ENCODE measurements at places on chromosomes 12 and 14.

GRCh38 chr12:182381-182892, 31.5 kb downstream of the SLC6A12 start:
- DNase-seq: peak; percentile 41

GRCh38 chr12:104279164-104279563, 24.4 kb upstream of the EID3 start:
- DNase-seq: no peak

- DNase-seq: no peak
Measured at GRCh38 chr12:83985084-83985483, 927.5 kb downstream of the SLC6A15 start.

DNA sequence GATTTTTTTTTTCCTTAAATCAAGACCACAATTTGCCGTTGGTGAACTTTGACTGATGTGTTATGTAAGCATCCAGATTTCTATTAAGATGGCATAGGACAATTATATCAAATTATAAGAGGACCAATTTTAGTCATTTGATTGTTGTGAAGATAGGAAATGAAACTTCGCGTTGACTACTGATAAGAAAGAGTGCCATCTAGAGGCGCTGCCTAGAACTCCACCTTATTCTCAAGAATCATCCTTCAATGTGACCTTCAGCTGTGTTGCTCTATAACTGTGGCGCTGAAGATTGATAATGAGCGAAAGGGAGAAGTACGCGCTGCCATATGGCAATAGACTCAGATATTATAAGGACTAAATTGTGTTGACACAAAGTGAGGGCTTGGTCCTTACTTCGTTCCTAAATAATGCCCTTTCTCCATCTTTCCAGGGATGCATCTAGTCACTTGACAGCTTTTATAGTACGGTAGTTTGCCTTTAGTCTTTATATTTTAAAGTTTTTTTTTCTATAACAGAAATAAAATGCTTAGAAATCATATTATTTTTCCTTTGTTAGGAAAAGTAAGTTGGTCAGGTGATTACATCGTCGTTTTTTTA, 350.8 kb upstream of the STXBP6 start:
- DNase-seq: peak; percentile 74

DNA sequence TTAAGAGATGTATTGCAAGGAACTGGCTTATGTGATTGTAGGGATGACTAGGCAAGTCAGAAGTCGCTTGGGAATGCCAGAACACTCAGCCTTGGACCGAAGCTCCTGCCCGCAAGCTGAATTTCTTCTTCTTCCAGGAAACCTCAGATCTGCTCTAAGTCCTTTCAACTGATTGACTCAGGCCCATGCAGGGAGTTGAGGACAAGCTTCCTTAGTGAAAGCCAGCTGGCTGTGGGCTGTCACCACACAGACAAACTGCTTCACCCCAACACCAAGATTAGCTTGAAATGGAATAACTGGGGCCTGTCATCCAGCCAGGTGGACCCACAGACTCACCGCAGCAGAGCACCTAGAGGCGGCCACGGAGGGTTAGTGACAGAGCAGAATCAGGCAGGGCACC, 24.7 kb downstream of the BDKRB2 start:
- DNase-seq: no peak

- DNase-seq: no peak
Measured at GRCh38 chr14:49297102-49297501, 289.1 kb downstream of the RPS29 start.

- DNase-seq: no peak
Measured at GRCh38 chr14:74211945-74212580, 27.2 kb upstream of the VSX2 start.

GRCh38 chr14:55607386-55607785, 27.4 kb downstream of the KTN1 start:
- no peak for DNase-seq

DNA sequence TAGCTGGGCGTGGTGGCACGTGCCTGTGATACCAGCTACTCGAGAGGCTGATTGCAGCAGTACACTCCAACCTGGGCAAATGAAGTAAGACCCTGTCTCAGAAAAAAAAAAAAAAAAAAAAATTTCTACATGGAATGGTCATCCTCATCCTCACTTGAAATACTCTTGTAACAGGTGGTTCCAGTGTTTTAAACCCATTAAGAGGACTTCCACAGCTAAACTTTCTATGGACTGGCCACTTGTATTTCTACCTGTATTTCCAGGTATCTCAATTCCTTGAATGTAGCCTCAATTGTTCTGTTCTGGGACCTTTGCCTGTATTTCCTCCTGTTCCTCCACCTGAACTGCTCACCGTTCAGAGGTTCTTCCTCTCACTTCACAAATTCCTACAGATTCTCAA, 11.8 kb upstream of the PHLDA1 start:
- no peak for DNase-seq

DNA sequence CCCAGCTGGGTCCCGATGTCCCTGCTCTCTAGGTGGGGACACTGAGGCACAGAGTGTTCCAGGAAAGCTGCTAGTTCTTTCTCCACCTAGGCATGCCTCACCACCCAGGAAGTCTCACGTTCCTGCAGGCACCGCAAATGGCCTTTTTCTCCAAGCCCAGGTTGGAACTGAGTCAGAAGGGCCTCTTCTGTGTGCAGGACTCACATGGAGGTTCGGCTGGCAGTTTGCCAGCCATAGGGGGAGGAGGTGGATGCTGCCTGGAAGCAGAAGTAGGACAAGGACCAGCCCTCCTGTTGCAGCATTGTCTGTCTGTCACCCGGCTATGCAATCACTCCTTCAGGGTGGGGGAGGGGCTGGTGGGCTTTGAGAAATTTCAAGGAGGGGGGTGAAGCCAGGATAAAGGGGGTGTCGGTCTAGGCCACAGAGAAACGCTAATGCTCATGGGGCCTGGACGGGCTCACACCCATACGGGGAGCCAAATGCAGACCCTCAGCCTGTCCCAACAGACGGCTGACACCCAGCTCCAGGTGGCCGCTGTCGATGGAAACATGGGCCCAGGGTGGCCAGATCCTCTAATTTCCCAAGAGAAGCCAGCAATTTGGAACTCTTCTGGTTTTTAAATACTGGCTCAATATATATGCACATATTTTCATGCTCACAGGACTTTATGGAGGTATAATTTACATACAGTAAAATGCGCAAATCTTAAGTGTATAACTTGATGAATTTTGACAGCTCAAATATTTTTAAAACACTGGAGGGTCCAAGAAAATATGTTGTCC, 120.5 kb downstream of the PHETA1 start:
- peak; percentile 80 for DNase-seq

DNA sequence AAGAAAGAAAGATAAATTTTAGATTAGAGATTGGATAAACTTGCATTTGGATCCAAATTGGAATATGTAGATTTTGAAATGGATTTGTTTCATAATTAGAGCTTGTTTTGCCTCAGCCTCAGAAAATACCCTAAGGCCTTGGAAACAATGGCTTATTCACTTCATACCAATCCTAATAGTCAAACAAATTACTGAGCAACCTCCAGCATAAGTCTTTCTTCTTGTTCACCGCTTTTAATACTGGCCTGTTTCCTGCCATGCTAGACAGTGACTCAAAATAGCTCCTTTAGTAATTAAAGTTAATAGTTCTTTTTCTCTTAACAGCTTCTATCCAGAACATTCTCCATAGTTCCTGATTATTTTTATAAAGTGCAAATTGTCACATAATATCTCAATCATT, 110.9 kb upstream of the DNM1L start:
- no peak for DNase-seq

GRCh38 chr12:89661706-89662330, 46.8 kb downstream of the ATP2B1 start:
- no peak for DNase-seq

DNA sequence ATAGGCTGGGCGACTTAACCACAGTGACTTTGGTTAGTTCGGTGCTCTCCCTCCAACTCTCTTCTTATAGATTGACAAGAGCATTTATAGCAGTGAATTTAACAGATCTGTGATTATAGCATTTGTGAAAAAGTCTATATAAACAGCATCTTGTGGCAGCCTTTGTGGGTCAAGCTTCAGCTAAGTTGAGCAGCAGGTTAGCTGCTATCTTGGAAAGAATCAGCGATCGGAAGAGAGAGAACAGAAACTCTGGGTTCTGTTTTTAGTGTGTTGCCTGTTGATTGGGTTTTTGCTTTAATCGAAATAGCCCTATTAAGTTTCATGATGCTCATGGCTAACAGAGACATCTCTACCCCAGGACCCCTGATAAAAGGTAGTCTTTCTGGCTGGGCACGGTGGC, 20.2 kb downstream of the EVL start:
- DNase-seq: no peak

GRCh38 chr14:70971560-70971959, 64.3 kb downstream of the PCNX1 start:
- DNase-seq: no peak

- DNase-seq: no peak
Measured at GRCh38 chr12:122848471-122849351, 13.5 kb downstream of the HIP1R start.

GRCh38 chr12:15979096-15980092, 68.3 kb downstream of the DERA start:
- DNase-seq: no peak

GRCh38 chr12:25266497-25266896, 15.8 kb upstream of the KRAS start:
- DNase-seq: no peak

GRCh38 chr14:64764641-64765520, 60.7 kb downstream of the PLEKHG3 start:
- DNase-seq: peak; percentile 82

DNA sequence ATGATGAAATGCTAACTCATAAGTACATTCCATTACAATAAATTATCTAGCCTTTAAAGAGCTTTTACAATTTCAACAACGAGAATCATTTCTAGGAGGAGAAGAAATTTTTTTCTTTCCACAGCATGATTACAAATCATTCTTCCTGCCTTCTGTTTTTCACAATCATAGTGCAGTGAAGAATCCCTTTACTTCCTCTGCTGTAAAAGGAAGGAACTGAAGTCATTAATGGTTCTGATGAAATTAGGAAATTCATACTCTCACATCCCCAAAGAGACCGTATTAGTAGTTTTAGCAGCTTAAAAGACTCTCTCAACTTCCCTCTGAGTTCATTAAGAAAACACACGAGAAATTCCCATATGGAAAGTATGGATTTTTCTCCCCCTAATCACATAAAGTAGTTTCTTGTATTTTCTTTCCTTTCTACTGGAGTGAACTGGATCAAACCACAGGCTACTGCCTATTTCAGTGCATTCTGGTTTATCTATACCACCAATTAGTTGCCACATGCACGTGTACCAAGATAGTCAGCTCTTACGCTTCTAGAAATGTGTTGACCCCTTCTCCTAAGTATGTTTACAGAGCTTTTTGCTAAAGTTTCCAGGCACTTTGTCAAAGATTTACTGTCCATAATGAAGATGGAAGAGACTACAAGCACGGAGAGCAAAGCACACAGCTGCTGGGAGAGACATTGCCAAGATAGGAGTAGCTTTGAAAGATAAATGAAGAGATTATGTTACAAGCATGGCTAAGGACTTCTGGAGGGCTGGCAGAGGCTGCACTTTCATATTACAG, 58.9 kb upstream of the KITLG start:
- peak; percentile 92 for DNase-seq

DNA sequence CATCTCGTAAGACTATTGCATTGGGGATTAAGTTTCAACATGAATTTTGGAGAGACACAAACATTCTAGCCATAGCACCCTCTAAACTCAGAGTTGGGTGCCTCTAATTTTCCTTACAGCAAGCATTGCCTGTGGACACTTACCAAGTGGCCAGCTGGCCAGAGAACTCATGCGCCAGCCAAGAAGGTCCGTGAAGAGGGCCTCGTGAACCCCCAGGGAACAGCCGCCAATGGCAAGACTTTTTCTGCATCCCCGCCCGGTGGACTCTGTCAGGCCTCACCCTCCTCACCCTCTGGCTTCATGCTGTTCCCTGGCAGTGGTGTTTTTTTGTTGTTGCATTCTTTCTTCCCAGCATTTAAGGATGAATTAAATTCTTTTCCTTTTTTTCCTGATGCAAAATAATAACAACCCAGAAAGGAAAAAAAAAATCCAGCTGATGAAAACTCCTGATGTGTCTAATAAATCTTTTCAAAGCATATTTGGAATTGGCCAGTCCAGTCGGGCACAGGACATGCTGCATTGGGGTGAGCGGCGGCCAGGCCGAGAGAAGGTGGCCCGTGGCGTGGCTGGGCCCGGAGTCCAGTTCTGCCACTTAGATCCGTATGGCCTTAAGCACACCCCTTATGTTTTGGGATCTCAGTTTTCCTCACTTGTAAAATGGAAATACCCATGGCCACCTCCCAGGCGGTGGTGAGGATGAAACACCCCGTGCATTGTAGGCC, 191.9 kb upstream of the DIO3 start:
- DNase-seq: no peak

- no peak for DNase-seq
Measured at GRCh38 chr14:52235434-52235833, 32.1 kb upstream of the PTGDR start.

DNA sequence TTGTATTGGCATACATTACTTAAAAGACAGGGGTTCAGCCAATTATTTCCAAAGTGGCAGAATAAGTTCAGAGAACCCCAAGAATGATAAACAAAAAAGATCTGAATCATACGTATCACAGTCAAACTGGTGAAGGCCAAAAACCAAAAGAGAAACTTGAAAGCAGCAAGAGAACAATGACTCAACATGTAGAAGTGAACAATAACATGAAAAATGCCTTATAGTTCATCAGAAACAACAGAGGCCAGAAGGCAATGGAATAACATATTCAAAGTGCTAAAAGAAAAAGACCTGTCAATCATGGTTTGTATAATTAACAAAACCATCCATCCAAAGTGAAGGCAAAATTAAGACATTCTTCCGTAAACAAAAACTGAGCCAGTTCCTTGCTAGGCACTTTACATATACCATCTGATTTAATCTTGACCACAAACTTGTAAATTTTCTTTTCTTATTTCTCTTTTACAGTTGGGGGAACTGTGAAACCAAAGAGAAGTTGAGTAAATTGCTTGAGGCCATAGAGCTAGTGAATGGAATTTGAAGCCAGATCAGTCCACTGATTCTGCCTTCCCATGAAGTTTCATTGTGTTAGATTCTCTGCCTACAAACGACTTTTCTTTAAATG, 232.1 kb upstream of the SEL1L start:
- DNase-seq: peak; percentile 48

DNA sequence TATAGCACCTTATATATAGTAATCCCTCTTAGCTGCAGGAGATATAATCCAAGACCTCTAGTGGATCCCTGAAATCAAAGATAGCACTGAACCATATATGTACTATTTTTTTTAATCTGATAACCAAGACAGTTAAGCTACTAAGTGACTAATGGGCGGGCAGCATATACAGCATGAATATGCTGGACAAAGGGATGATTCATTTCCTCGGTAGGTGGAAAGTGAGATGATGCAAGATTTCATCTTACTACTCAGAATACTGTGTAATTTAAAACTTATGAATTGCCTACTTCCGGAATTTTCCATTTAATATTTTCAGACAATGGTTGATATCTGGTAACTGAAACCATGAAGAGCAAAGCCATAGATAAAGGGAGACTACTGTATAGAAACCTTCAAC, 36.2 kb downstream of the PRMT8 start:
- peak; percentile 8 for DNase-seq

- no peak for DNase-seq
Measured at GRCh38 chr14:65628664-65629063, 216.1 kb downstream of the FUT8 start.

- no peak for DNase-seq
Measured at GRCh38 chr14:25846246-25846645, 751.6 kb downstream of the NOVA1 start.

- DNase-seq: peak; percentile 64
Measured at GRCh38 chr14:94355191-94355794, 32.2 kb upstream of the SERPINA6 start.

GRCh38 chr12:38144049-38144448, 172.5 kb upstream of the ALG10B start:
- no peak for DNase-seq
